ENCODE measurements at places on chromosomes 3 and 15.

- DNase-seq, result no peak
Observed at GRCh38 chr3:11407644-11408043, 135.4 kb downstream of the ATG7 start.

- no peak for DNase-seq
Observed at GRCh38 chr3:45870099-45870498, 16.2 kb upstream of the CCR9 start.

DNA sequence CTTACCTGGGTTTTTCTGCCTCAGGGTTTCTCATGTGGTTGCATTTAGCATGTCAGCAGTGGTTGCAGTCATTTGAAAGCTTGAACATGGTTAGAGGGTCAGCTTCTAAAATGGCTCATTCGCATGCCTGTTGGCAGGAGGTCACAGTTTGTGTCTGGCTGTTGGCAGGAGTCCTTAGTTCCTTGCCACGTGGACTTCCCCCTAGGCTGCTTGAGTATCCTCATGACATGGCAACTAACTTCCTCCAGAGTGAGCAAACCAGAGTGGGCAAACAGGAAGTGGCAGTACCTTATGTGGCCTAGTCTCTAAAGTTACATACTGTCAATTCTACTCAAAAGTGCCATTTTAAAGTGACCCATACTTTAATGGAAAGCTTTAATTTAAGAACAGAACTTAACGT is 3.4 kb upstream of the UNC13C start:
- no peak for DNase-seq

- DNase-seq, result no peak
Observed at GRCh38 chr3:127258733-127259132, 29.1 kb downstream of the PRR20G start.

GRCh38 chr15:55037071-55037470 is 159.7 kb downstream of the RSL24D1 start:
- no peak for DNase-seq

DNA sequence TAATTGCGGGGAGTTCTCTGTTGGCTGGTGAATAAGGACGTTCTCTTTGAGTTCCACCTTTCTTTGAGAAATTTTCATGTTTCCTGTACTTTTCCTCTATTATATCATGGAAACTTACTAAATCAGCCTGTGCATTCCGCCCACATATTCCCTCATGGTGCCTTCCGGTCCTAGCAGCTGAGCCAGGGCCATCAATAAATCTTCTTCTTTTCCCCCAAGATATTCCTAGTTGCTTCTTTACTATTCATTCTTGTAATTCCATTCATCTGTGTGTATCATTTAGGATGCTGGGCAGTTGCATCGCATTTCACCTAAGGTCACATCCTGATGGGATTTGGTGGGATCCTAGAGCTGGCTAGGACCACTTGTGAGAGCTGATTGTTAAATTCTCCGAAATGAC is 139.2 kb downstream of the RBMS3 start:
- no peak for DNase-seq

- DNase-seq, result no peak
Observed at GRCh38 chr15:92116330-92116729, 262.8 kb downstream of the SLCO3A1 start.

GRCh38 chr3:4302747-4303146 is 422 bp upstream of the SETMAR start:
- no peak for DNase-seq

DNA sequence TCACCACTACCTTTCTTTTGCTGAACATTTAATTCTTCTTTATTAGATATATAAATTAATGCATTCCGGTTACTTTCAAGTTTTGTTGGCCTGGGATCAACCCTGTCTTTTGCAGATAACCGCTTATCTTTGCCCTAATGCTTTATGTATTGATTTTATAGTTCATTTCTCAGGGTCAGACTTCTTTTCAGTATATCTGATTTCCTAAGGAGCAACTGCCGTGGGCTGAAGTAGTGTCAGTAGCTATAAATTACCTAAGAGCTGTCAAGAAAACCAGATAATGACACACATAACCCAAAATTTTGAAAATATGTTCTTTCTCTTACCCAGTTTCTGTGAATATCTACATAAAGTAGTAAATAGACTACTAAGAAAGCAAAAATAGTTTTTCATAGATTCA is 38.0 kb downstream of the COL6A5 start:
- no peak for DNase-seq

DNA sequence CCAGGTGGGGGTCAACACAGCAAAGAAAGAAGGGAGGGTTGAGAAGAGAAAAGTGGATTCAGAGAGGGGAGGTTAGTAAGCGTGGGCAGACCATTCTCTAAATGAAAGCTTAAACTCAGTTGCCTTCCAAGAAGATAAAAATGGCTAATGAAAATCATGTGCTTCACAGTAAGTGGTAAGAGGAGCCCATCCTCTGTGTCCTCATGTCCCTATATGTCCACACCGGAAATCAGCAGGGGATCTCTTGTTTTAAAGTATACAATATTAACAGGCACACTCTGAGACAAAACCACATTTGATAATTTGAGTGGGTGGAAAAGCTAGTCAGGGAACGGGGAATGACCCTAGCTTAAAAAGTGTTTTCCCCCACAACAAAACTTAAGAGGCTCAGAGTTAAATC is 4.4 kb upstream of the FOXP1 start:
- no peak for DNase-seq

DNA sequence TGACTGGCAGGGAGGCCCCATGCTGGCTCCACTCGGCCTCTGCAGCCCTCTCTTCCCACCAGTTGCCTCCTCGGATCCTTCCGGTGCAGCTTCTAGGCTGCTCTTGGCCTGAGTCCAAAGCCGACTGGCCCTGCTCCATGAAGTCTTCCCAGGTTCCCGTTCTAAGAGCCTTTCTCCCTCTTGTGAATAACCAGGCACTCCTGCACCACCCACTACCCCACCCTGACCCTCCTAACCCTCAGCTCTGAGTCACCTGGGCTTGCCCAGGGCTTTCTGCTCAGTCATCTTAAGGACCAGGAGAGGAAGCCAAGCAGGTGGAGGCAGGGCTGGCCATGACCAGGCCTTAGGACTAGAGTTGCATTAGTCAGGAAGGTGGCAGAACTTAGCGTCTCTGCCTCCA is 28.1 kb upstream of the CNBP start:
- DNase-seq, result peak; percentile 24

- peak; percentile 54 for DNase-seq
Observed at GRCh38 chr15:31867536-31868442, 162.5 kb upstream of the CHRNA7 start.

DNA sequence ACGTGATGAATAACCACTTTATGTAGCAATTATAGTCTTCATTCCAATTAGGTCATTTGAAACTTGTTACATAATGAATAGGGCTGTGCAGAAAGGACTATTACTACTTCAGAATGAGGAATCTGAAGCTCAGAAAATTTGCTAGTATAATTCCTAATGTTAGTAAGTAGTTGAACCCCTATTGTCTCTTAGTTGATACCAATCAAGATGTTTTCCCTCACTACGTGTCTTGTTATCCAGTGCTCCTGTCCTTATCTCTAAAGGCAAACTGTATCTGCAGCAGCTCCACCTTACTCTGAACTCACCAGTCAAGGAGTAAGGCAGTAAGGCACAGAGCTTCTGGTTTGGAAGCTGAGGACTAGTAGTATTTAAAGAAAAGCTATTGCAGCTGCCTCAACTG is 32.0 kb downstream of the RAB11A start:
- no peak for DNase-seq

GRCh38 chr3:100131241-100131640 is 16.9 kb upstream of the FILIP1L start:
- no peak for DNase-seq

DNA sequence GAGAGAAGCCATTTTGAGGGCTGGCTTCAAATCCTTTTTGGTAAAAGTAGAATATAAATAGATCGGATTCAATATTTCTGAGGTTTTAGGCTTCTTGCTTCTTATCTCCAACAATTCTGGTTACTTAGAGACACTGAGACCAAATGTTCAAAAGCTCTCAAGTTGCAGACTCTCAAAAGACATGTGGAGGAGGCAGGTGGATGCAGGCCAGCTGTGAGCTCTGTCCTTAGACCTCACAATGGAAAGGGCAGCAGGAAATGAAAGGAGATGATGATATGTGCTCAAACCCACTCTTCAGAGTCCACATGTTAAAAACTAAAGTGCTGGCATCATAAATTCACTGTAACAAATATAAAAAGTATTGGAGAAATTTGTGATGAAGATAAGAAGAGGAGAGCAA is 424.9 kb upstream of the ALCAM start:
- no peak for DNase-seq

DNA sequence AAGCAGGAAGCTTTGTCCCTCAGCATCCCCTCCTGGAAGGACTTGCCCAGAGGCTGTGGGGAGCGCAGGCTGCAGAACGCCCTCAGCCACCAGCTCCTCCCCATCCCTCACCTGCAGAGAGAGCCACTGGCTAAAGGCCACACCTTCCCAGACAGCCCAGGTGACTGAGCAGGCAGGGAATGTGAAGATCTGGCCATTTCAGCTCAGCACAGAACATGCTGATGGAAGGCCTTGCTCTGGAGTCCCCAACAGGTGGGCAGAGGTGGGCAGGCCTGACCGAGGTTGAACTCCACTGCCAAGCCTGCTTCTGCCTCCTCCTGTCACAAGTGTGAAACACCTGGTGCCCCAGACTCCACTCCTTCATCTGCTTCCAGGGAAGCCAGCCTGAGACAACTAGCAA is 50.7 kb upstream of the SEC61A1 start:
- DNase-seq, result no peak

DNA sequence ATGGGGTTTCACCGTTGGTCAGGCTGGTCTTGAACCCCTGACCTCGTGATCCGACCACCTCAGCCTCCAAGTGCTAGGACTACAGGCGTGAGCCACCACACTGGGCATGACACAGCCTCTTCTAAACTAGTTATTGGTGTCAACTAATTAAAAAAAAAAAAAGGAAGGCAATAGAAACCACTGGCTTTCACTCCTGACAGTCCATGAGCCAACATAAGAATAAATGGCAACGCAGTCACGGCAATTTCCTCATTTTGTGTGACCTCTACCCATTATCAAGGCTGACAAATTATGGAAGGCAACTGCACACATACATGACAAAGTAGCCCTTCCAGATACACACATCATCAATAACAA is 5.9 kb downstream of the ARHGEF3 start:
- DNase-seq, result no peak

DNA sequence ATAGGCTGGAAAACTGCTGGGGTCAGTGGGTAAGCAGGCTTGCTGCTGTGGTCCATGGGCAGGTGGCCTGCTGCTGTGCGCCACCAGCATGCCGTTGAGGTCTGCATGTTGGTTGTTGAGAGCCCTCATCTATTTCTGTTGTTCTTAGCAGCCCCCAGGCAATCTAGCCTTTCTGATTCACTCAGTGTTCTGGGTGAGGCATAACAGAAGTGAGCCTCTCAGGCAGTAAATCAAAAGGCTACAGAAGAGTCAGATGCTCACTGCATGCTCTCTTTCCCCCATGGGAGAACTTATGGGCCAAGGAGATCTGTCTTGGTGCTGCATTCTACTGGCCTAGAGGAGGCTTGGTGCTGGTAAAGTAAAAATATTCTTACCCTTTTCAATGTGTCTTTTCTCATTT is 67.8 kb upstream of the ATP10A start:
- DNase-seq, result no peak

GRCh38 chr3:64152086-64152485 is 73.2 kb downstream of the PRICKLE2 start:
- DNase-seq, result no peak

DNA sequence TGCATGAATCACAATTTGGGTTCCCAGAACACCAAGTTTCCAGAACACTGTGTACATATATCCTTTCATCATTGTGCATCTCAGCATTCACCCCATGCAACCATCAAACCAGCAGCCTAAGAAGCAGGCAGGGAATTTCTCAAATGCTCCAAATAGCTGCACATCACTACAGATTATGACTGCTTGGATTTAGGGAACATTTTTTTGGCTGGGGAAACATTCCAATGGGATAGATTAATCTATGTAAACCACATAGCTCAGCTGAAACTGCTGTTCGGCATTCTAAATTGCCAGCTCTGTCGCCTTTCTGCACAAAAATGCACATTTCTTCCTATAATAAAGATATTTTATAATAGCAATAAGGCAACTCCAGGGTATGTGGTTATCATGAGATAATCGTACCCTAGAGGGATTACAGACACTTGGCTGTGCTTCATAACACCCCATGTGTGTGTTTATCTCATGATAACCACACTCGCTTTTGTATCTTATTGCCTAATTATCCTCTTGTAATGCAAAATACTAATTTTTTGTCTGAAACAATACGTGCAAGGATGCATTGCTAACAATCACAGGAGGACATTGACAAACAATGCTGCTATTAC is 483.7 kb upstream of the DPH6 start:
- DNase-seq, result no peak

- no peak for DNase-seq
Observed at GRCh38 chr15:45414215-45414885, 36.0 kb upstream of the GATM start.

GRCh38 chr3:109155828-109156227 is 19.3 kb downstream of the C3orf85 start:
- DNase-seq, result no peak

DNA sequence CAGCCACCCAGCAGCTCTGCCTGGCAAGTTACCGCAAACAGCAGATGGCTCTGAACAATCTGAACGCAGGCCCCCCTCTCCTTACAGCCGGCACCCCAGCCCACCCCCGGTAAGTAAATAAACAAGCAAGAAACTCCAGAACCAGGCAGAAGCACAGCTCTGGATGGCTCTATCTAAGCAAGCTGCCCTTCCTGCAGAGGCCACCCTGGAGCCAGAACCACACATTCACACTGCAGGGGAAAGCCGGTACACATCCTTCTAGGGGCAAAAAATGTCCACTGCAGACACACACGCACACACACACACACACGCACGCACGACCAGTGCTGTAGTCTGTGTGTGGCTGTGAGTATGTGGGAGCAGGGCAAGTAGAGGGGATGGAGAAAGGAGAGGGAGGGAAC is 63.9 kb downstream of the ADCY5 start:
- DNase-seq, result no peak

DNA sequence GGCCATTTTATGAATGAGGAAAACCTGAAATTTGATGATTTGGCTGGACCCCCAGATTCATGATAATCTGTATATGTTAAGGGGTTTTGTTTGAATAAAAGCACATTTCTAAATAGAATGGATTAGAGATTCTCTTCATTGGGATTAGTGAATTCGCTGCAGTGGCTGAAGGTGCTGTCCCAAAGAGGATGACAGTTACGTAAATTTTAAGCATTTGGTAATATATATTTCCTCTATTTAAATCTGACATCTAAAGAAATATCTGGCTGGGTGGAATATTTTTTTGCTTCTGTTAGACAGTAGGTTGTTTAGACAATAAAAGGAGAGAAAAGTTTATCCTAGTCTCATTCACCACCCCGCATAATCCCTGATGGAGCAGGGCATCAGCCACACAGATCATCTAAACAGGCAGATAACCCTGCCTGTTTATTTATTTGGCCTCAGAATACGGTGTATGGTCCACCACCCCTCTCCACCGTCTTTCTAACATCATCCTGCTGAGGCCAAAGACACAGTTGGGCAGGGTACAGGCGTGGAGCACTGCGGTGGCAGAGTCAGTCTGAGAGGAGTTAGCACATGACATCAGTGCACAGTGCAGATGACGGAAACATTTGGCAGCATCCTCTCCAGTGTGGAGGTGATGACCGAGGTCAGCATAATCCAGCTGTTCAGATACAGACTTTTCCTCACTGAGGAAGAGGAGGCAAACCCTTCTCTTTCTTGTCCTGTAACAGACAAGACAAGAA is 20.4 kb upstream of the NFKBIZ start:
- peak; percentile 13 for DNase-seq

GRCh38 chr3:126523745-126524428 is at the start of gene CHST13:
Gene CHST13 (plus strand): TSS chr3:126524155. CDS start chr3:126524333, 178 bp downstream.
- DNase-seq, result no peak
